Type B pancreatic cell (in vitro differentiated cells): ENCODE measurements at places on chromosomes 6 and 20. TPM values are rescaled to one million over a fixed set of nuclear protein-coding genes. Genes with fewer than 3 reads are reported as not detected.

The HLA-DPA1 gene
- total RNA-seq, result 1.3 and 2.6 TPM in 2 replicates

The SLC13A3 gene
- total RNA-seq, result 3.2 and 7.9 TPM in 2 replicates

The FARS2 gene
- 13.1 and 21.9 TPM in 2 replicates for total RNA-seq

The L3MBTL3 gene
- 16.6 and 23.8 TPM in 2 replicates for total RNA-seq

The NFATC2 gene
- total RNA-seq, result 4.8 and 9.5 TPM in 2 replicates

The CST9 gene
- total RNA-seq, result not detected in 2 replicates

The EBF4 gene
- 11.4 and 17.9 TPM in 2 replicates for total RNA-seq

The EPM2A gene
- total RNA-seq, result 6.0 and 7.5 TPM in 2 replicates

The OR2J3 gene
- total RNA-seq, result not detected in 2 replicates

The SAMD5 gene
- total RNA-seq, result 9.2 and 11.5 TPM in 2 replicates

The CST5 gene
- 0.79 TPM in 1 of 2 replicates, not detected in the other for total RNA-seq

The LST1 gene
- not detected in 2 replicates for total RNA-seq

The PLCB4 gene
- 8.7 and 21.2 TPM in 2 replicates for total RNA-seq

The EFCAB8 gene
- total RNA-seq, result 0.07 and 0.97 TPM in 2 replicates

The WASF1 gene
- 17.7 and 120 TPM in 2 replicates for total RNA-seq

The PXDC1 gene
- 23.6 and 57.2 TPM in 2 replicates for total RNA-seq

The TREML1 gene
- total RNA-seq, result not detected in 2 replicates

The CLIC5 gene
- 31.3 and 75.8 TPM in 2 replicates for total RNA-seq

The ARMC12 gene
- total RNA-seq, result 0.26 and 1.8 TPM in 2 replicates

The RIPPLY2 gene
- 1.6 and 1.8 TPM in 2 replicates for total RNA-seq

The ABRACL gene
- 47.1 and 88.9 TPM in 2 replicates for total RNA-seq

The ZNF391 gene
- 4.9 and 8.4 TPM in 2 replicates for total RNA-seq

The C20orf204 gene
- 3.0 and 7.4 TPM in 2 replicates for total RNA-seq

The MACROD2 gene
- total RNA-seq, result 5.9 and 6.7 TPM in 2 replicates

The ENPP3 gene
- total RNA-seq, result 0.07 and 0.82 TPM in 2 replicates

The TRIM31 gene
- total RNA-seq, result 1.8 and 3.8 TPM in 2 replicates

The LBP gene
- total RNA-seq, result not detected in 2 replicates

The TGM2 gene
- total RNA-seq, result 28.6 and 31.7 TPM in 2 replicates

The PROKR2 gene
- total RNA-seq, result 4.8 and 5.9 TPM in 2 replicates

The WFDC10B gene
- total RNA-seq, result not detected in 2 replicates

The SLC17A2 gene
- total RNA-seq, result 0.21 TPM in 1 of 2 replicates, not detected in the other

The TGM3 gene
- total RNA-seq, result 1.4 and 1.5 TPM in 2 replicates

The METTL24 gene
- 2.0 and 10.0 TPM in 2 replicates for total RNA-seq

The GSTA2 gene
- total RNA-seq, result 20.7 and 25.3 TPM in 2 replicates

The FOXA2 gene
- total RNA-seq, result 17.5 and 21.2 TPM in 2 replicates

The SLC17A3 gene
- 0.33 TPM in 1 of 2 replicates, not detected in the other for total RNA-seq

The GLO1 gene
- total RNA-seq, result 86.9 and 98.4 TPM in 2 replicates

The SLC22A1 gene
- total RNA-seq, result 1.2 and 3.0 TPM in 2 replicates

The SLC16A10 gene
- total RNA-seq, result 16.9 and 25.6 TPM in 2 replicates

The TTK gene
- total RNA-seq, result 13.4 and 32.1 TPM in 2 replicates

The DNAH8 gene
- total RNA-seq, result 0.05 and 0.14 TPM in 2 replicates

The RAD21L1 gene
- total RNA-seq, result not detected in 2 replicates

The CFB gene
- total RNA-seq, result 7.8 and 13.6 TPM in 2 replicates

The SLC2A10 gene
- 12.3 and 15.8 TPM in 2 replicates for total RNA-seq

The BANF2 gene
- total RNA-seq, result not detected in 2 replicates

The PRRT1 gene
- 1.00 and 2.7 TPM in 2 replicates for total RNA-seq
